ENCODE measurements at places on chromosomes 2 and 18.
A peak's percentile ranks its signal among the peaks of the same experiment; 100 is the strongest.

- DNase-seq = no peak
These were observed 421.5 kb downstream of the ZNF521 start for GRCh38 chr18:24930478-24930877.

DNA sequence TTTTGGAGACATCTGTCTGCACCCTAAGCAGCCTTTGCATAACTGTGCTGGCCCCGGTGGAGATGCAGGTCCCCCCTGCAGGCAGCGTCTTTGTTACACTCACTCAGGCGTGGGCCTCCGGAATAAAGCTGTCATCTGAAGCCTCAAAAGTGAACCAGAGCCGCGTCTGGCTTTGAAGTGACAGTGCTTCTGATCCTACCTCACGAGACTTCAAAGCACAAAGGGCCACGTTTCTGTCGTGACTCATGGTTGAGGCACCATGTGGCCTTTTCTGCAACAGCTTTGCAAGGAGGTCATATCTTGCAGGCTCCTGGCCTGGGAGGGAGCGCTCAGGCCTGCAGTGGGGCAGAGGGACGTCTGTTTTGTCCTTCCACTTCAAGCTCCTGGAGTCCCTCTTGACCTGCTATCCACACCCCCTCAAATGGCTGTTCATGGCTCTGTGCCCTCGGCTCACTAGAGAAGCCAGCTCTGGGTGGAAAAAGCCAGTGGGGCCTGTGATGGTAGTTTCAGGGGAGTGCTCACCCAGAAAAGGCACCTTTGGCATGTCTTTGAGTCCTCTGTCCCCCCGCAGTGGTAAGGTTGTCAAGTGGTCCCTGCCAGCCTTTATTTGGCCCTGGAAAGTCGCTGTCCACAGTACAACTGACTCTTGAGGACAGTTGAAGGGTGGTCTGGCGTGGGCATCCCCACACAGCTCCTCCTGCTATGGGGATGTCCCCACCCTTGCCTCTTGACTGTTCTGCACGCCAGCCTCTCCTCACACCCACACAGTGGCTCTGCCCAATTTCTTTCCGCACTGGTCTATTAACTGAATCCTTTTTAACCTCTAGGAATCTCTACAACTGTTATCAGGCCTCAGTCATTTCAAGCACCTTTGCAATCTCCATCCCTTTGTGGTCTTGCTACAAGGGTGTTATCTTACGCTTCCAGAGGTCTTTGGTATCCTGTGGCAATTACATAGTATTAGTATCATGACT, 19.3 kb downstream of the GPR55 start:
- DNase-seq = peak; percentile 19

GRCh38 chr18:2529154-2529553, 42.2 kb downstream of the METTL4 start:
- no peak for DNase-seq

GRCh38 chr18:63299837-63300745, 19.5 kb downstream of the BCL2 start:
- no peak for DNase-seq

DNA sequence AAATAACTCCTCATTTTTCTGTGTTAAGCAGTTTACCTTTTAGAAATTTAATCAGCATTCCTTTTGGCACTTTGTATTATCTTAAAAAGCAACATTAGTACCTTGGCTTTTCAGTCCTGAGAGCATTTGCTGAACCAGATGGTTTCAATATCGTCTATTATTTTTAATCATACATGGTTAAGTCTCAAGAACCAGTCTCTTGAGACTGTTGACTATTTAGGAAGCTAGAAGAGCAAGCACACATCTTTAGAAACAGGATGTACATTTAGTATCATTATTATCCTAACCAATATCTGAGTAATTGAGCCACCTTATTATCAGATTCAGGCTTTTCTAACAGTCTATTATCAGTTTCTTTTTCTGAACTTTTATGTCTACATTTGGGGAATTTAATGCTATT, 28.2 kb upstream of the ZEB2 start:
- DNase-seq = peak; percentile 51

DNA sequence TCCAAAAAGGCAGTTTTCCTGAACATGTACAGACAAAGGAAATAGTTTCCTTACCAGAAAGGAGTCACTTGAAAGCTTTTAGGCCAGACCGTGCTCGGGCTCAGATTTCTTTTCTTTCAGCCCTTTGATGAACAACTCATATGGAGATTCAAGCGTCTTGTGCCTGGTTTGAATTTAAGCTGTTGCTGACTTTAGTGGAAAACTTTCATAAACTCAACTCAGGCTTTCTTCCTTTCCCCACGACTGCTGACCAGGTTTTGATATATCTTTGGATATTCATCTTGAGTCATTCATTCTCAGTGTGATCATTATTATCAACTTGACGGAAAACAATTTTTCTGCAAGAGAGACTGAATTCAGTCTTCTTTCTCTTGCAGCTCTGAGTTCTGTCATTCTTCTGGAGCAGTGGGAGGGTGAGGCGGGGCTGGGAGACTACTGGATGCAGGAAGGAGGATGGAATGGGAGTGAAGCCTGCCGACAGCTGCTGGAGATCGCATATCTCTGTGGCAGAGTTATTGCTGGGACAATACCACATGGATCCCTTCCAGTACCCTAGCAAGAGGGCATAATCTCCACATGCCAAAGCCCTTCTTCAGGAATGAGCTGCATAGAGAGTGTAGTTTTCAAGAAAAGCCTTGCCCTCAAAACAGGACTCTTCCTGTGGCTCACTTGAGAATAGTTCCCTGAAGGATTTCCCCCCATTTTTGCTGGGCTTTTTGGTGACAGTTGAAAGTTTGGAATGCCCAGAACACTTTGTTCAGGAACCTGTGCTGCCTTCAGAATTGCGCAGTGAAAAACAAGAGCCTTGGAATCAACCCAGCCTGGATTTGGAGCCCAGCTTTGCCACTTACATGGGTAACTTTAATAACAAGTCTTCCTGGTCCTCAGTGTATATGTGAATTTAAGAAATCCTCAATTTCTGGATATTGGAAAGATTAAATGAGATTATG, 364.4 kb downstream of the ZNF521 start:
- peak; percentile 62 for DNase-seq

DNA sequence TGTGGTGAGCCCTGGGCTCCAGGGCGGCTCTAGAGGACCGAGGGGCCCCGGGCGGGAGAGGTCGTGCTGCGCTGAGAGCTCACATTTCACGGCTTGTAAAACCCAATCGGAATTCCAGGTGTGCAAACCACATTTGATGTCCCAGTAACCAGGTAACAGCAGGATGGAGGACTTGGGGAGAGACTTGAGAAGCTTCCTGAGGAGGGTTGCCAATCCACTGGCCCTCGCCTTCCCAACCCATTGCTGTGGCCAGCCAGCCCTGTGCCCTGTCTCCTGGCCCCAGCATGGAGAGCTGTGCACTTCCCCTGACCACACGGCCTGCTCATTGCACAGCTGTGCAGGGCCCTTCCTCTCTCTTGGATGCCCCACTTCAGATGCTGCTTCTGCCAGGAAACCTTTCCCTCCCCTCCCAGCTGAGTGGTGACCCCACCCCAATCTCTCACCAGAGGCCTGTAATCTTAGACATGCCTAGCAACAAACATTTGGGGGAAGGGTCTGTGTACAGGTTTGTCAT, 39.6 kb downstream of the ASB1 start:
- DNase-seq = no peak

- DNase-seq = peak; percentile 2
These were observed 140.0 kb downstream of the MC4R start for GRCh38 chr18:60232541-60232940.

- no peak for DNase-seq
These were observed 278.6 kb downstream of the DSC3 start for GRCh38 chr18:30763902-30764350.

DNA sequence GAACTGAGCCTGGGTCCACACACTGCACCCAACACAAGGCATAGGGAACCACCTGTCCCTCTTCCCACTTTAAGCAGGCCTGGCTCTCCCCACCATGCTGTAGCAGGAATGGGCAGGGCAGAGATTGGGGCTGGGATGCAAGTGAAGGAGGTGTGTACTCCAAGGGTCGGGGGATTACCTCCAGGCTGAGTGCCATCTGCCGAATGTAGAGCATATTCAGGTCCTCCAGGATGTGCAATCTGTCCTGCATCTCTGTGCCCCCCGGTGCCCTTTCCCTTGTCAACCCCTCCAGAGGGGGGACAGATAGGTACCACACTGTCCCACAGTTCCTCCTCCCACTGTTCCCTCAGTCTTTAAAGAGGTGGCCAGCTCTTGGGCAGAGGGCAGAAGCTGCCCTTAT, 2.4 kb downstream of the RTKN start:
- no peak for DNase-seq

GRCh38 chr2:238055841-238056240, 5.0 kb upstream of the SCLY start:
- DNase-seq = no peak

DNA sequence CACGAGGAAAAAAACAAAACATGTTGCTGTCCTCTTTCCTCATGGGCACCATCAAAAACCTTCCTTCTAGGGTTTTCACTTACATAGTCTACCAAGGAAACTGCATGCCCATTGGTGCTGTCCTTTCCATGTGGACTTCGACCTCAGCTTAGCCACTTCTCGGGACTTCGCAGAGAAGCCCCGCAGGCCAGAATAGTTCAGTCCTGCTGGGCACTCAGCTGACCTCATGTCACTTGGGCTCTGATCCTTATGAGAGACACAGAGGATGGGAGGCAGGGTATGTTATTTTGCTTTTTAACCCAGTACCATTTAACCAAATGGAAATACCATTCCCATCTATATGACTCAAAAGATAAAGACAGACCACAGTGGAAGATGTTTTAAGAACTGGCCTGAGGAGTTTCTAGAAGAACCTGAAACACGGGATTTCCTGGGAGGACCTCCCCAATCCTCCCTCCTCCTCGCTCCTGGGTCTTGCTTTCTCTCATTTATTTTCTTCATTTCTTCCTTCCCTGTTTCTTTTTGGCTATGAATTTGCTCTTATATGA, 28.4 kb downstream of the AAK1 start:
- DNase-seq = no peak

GRCh38 chr2:134461511-134461910, 207.6 kb downstream of the MGAT5 start:
- DNase-seq = no peak

DNA sequence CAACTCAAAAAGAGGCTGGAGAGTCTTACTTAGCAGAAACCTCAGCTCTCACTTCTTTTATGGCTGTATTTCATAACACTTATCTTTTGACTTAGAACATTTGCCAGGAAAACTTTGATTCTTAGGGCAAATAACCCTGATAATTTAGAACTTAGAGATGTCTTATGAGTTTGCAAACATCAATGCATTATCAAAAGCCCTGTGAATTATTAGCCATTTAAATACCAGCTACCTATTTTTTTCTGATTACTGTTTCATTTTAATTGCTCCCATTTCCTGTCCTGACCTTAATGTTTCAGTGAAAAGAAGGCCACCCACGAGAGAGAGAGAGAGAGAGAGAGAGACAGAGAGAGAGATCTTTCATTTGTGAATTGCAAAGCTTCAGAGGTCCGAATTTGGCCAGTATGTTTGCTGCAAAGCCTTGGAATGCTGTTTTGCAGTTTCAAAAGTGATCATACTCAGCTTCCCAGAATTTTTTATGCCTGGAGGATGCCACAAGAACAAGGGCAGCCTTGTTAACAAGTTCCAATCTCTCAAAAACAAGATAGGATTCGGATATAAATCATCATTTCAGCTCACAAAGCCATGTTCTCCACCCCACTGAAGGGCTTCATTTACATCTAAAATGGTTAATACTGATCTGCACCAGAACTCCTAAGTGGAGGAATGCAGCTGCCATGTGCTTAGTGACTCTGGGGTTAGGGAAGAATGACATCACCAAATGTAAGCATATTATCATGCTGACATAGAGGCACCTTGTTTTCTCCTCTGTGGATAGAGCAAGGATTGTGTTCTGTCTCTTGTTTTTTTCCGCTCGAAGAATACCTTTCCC, 478.2 kb downstream of the ARHGAP15 start:
- DNase-seq = peak; percentile 3

- DNase-seq = no peak
These were observed 322.1 kb downstream of the GALR1 start for GRCh38 chr18:77571743-77572142.

GRCh38 chr2:187547353-187547979, 6.8 kb downstream of the TFPI start:
- DNase-seq = peak; percentile 96

DNA sequence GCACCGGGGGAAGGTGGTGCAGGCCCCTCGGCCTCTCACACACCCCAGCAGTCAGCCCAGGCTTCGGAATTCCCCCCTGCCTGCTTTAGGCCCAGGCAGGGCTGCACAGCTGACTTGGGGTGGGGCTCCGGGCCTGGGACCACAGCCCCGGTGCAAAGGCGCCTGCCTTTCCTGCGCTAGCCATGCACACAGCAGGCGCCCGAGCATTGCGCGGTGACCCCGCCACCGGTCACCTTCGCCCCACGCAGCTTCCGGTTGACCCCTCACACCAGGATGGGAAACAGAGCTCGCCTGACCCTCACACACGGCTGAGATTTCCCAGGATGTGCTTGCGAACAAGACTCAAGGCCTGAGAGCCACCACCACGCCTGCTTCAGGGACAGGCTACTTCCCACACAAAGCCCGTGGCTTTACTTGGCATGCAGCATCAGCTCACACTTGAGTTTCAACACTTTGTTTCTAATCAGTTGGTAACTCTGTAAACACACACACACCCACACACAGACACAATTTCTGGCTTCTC, 46.0 kb downstream of the SLC66A2 start:
- DNase-seq = no peak

DNA sequence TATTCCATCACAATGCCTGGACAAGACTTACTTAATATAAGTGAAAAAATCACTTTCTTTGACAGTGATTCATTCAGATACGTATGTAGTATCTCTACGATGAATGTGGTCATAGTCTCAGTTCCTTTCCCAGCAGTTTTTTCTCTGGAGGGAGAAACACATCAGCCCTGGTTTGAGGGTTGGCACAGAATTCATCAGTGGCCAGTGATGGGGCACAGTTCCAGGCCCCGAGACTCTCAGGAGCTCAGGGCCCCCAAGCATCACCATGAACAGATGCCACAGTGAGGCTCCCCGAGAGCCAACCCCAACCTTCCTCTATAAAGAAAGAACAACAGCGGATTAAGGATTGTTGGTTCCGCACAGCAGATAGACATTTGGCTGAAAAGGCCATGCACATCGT, 12.5 kb downstream of the PRKAG3 start:
- no peak for DNase-seq

DNA sequence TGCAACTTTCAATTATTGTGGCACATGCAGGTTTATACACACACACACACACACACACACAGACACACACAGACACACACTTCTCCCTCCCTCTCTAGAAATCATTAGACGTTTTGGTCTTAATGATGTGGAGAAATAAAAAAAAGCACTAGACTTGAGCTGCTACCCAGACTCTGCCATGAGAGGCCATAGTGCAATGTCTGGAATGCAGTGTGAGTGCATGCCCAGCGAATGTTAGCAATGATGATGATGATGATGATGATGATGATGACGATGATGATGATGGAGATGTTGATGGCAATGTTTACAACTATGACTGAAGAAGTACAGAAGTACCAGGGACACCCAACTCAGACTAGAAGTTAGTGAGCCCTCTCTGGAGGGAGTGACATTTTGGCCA, 23.8 kb upstream of the KLHL29 start:
- no peak for DNase-seq

- no peak for DNase-seq
These were observed 8.2 kb downstream of the BCL2 start for GRCh38 chr18:63311118-63312018.

All from foreskin fibroblast (primary cell).